ENCODE measurements at places on chromosomes 2 and 18. TPM values are rescaled to one million over a fixed set of nuclear protein-coding genes. Genes with fewer than 3 reads are reported as not detected.

DNA sequence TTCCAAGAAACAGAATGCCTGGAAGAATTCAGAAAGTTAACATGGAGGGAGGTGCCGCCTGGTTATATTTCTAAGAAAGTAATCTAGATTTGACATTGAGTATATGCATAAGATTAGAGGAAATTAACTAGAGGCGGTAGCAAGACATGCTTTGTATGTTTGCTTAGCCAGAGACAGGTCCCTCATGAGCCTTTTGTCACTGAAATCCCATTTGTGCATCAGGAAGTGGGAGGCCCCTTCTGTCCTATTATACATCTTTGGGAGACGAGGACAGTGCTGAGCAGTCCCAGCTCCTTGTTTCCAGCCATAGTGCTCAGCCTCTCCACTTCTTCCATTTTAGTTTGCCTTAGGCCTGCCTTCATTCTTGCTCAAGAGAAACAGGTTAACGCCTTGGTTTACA is 115.4 kb upstream of the LHCGR start:
- no peak for DNase-seq

- no peak for DNase-seq
Observed at GRCh38 chr18:76275727-76276313, 219.2 kb downstream of the ZNF516 start.

- no peak for DNase-seq
Observed at GRCh38 chr2:192123847-192124246, 70.9 kb downstream of the TMEFF2 start.

- no peak for DNase-seq
Observed at GRCh38 chr18:46335534-46336101, 231.4 kb downstream of the HAUS1 start.

- DNase-seq, result no peak
Observed at GRCh38 chr2:162050513-162050961, 23.5 kb downstream of the DPP4 start.

The CNGA3 gene
- not detected for total RNA-seq

The SCTR gene
- total RNA-seq, result not detected

The AKAIN1 gene
- not detected for total RNA-seq

The RGPD3 gene
- total RNA-seq, result 0.43 TPM

Data from right atrium auricular region (tissue), 2 donors.